Activated T-helper 1 cell treated with anti-CD3 and anti-CD28 coated beads, Interleukin-2, amount 50 U/mL, for 16 hours (primary cell): ENCODE measurements at places on chromosomes 7 and 10.
A peak's percentile ranks its signal among the peaks of the same experiment; 100 is the strongest.

DNA sequence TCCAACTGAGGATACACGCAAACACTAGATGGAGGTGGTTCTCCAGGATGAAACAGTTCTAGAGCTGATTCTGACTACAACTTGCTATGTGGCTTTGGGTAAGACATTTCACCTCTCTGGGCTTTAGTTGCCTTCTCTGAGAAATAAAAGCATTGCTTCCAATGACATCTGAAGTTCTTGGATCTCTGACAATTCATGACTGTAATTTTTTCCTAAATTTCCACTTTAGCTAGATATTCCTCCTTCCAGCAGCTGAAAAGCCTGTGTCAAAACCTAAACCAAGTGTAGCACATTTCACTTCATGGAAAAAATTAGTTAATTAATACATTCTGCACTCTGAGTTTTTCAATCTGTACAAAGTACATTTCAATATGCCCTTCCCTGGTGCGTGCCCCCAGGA is 50.0 kb upstream of the ANK3 start:
- no peak for DNase-seq

GRCh38 chr7:136228171-136228570 is 251.0 kb upstream of the MTPN start:
- DNase-seq = no peak

GRCh38 chr7:37408291-37409228 is 40.1 kb downstream of the ELMO1 start:
- DNase-seq = no peak

- no peak for DNase-seq
Observed at GRCh38 chr7:56026538-56026937, 24.7 kb downstream of the PSPH start.

GRCh38 chr7:95478272-95479037 is 7.3 kb upstream of the ASB4 start:
- DNase-seq = no peak

DNA sequence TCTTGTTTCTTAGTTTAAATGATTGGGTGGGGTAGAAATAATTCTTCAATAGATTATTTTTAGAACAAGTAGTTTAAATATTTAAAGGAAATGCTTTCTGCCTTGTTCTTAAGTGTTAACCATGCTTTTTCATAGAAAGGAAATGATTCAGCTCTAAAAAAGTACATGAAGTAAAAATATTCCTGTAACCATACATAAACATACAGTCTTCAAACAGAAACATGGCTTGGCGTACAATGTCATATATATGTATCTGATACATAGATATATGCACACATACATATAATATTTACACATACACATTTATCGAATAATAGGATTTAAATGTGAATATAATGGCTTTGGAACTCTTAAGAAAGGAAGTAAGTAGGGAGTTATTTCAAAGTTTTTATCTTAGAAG is 84.4 kb downstream of the RUNDC3B start:
- DNase-seq = no peak

GRCh38 chr7:42883950-42884349 is 27.9 kb downstream of the C7orf25 start:
- no peak for DNase-seq

DNA sequence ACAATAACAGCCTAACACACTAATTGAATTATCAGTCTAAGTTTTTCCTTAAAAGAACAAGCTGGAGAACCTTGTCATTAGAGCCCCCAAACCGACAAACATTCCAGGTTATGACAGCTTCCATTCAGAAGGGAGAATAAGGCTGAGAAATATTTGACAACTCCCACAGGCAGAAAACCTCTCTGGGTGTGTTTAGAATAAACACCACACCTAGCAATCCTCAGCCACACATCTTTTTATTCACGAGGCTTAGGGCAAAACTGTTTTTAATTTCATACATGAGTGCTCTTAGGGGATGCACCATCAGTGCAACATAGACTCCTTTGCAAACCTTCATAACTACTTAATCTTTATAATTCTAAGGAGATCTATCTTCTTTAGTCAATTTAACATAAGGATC is 24.2 kb downstream of the STN1 start:
- DNase-seq = no peak

DNA sequence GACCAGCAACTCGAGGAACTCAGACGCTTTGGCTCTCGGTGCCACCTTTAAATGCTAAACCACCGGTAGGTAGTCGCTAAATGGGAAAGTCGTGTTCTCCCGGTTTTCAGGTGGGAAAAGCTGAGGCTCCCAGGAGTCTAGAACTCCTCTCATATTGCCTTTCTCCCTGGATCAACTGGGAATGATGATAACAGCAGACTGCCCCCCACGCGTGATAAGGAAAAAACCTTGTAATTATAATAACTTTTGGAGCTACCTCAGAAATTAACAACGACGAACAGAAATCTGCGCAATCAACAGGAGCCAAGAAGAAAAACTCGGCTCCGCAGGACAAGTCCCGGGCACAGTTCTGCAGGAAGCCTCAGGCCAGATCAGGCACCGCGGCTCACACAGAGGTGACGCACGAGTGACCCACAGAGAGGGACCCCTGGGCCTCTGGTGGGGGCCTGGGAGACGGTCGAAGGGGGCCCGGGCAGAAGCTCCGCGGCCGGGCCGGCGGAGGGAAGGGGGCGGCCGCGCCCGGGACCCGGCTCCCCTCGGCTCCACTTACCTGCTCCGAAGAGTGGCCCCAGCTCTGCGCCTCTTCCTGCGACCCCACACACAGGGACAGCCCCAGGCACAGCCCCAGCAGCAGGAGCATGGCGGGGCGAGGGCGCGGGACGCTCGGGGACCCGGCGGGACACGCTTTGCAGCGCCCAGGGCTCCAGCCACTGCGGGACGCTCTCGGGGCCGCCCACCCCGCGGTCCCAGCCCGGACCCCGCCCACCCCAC is at the start of gene ITIH5:
ITIH5 (minus strand) TSS at position 714 of the 771 bp plus-strand sequence; CDS start at position 640, 74 bp downstream.
- no peak for DNase-seq

GRCh38 chr10:103448746-103449145 is 3.4 kb downstream of the CALHM2 start:
- no peak for DNase-seq

DNA sequence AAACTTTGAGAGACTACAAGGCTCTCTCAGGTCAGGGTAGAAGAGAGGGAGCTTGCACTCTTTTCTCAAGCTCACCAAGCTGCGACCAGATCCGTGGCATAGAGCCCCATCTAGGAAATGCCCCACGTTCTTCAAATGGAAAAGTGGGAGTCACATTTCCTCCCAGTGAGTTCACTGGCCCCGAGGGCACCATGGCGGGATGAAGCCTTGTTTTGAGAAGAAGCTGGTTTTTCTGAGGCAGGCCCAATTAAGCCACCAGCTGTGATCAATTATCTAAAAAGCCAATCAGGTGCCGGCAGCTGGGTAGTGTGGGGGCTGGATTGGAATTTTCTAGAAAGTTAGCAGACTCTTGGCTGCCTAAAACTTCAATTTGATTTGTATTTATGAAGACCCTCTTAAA is 101.4 kb downstream of the ZNF365 start:
- no peak for DNase-seq

- no peak for DNase-seq
Observed at GRCh38 chr7:154735766-154736165, 267.2 kb downstream of the PAXIP1 start.

DNA sequence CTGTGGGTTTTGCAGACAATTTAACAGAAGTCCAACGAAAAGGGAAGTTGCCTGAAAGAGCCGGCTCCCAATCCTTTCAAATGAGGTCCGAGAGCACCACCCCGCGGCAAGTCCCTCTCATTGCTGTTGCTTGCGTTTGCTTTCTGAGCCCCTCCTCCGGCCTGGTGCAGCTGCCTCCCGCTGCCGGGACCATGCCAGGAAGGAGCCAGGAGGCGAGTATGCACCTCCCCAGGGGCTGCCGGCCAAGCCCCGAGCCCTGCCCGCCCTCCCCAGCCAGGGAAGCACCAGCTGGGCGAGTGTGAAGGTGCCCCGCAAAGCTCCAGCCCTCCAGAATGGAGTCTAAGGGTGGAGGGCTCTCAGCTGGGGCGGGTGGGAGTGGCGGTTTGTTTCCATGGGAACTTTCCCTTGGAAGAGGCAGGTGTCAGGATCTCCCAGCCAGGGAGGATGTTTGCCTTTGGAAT is 25.8 kb upstream of the PPP2R2D start:
- no peak for DNase-seq

- DNase-seq = no peak
Observed at GRCh38 chr10:117239721-117240620, 943 bp upstream of the SLC18A2 start.

DNA sequence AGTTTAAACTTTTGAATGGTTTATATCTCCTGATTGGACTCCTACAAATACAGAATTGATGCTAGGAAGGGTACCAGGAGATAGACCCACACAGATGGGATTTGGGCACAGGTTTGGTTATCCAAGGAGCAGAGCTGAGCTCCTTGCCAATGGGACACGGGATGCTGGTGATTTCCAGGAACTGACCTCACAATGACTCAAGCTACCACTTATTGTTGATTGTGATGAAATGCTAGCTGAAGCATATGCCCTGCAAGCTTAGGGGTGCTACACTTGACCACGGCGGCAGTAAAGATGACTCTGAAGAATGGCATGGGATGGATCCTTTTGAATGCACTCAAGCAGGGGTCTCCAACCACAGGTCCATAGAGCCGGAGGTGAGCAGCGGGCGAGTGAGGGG is 45.5 kb upstream of the VKORC1L1 start:
- no peak for DNase-seq

DNA sequence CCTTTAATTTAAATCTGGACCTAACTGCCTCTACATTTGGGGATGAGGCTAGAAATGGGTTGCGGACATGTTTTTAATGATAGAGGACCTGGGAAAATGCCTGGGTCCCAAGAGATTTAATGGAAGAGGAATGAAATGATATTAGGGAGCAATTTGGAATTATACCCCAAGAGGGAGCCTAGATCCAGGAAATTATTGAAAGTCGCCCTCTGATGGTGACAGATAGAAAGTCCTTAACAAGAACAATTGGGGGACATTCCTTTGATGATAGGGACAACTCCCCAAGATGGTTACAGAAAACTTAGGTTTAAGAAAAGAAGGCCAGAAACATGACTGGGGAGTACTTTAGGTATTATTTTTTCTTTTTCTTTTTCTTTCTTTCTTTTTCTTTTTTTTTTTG is 9.5 kb upstream of the TSGA13 start:
- no peak for DNase-seq

DNA sequence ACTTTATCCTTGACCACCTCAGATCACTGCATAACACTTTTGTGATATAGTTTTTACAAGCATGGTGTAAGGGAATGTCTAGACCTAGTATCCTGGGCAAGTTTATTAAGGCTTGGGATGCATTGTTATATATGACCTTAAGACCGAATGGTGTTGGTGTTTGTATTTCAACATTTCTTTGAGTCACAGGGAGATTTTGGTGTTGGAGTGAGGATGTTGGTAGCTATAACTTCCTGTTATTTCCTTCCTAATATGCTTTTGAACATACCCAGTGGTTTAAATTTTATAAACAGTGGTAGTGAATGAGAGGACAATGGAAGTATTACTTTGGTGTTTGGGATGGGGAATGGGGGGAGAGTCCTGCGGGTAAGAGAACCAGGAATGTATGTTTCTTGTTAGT is 2.6 kb downstream of the EXOC4 start:
- DNase-seq = no peak

- no peak for DNase-seq
Observed at GRCh38 chr7:64959072-64959747, 31.6 kb downstream of the ZNF117 start.

GRCh38 chr10:29555746-29556481 is 78.9 kb downstream of the SVIL start:
- DNase-seq = no peak

DNA sequence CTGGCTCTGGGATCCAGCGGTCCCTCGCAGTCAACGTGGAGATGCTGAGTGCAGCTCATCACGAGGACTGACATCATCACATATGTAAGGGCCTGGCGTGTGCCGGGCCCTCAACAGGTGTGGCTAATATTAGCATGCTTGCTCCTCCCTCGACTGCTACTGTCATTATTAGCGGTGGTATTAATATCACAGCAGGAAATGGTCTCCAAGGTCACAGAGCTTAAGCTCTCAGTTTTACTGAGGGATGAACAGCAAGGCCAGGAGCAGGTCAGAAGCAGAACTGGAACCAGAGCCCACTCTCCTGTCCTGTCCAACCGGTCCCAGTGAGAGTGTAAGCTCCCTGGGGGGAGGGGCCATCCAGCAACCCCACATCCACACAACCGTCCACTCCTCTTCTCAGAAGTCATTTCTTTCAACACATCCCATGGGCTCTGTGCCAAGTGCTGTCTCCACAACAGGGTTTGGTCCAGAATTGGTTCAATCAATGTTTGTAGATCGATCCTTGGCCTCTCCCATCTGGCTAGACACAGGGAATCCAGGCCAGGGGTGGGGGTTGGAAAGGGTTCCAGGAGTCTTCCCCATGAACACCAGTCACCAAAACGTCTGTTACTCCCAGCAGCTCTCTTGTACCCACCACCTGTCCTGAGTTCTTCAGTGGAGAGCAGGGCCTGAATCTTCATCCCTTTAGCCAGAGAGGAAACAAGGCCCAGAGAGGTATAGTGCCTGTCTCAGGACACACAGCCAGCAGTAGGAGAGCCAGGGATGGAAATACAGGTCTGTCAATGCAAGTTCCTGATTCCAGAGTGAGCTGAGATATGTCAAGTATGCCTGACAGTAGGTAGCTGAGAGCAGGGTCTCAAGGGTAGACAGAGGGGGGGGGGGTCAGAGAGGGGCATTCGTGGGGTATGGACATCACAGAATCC is 45.3 kb upstream of the ZMIZ1 start:
- no peak for DNase-seq

DNA sequence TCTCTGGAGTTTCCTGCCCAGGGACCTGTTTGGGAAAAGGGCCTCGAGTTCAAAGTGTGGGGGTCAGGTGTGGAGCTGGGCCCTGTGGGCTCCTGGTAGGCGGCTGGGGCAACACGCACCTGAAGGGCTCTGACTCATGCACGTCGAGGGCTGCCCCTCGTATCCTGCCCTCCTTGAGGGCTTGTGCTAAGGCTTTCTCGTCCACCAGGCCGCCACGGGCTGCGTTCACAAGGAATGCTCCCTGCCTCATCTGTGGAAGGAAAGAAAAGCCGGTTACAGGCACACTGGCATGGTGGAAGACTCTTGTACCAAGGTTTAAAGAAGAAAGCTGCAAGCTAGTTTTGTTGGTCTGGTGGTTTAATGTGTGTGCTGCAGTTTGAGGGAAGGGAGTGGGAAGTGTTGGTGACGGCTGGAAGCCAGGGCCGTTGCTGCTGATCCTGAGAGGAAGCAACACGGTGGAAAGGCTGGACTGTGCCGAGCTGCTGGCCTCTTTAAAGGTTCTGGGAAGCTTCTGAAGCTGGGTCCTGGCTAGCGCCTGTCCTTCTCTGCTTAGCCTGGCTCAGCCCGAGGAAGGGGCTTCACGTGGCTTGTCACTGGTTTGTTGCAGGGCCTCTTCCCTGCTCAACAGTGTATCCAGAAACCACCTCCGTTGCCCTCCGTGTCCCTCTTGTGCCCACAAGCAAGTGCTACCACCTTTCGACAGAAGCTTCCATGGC is 52.0 kb downstream of the ZRANB1 start:
- DNase-seq = no peak

GRCh38 chr10:58435297-58435985 is 50.2 kb downstream of the TFAM start:
- DNase-seq = no peak

- no peak for DNase-seq
Observed at GRCh38 chr10:14810969-14811953, 26.6 kb downstream of the CDNF start.

- peak; percentile 11 for DNase-seq
Observed at GRCh38 chr7:70763961-70764691, 367.8 kb upstream of the GALNT17 start.
